ENCODE measurements at places on chromosomes 7 and 10. TPM values are rescaled to one million over a fixed set of nuclear protein-coding genes. Genes with fewer than 3 reads are reported as not detected.

The IQCE gene
- total RNA-seq: 9.4 TPM

The SYCE1 gene
- not detected for total RNA-seq

DNA sequence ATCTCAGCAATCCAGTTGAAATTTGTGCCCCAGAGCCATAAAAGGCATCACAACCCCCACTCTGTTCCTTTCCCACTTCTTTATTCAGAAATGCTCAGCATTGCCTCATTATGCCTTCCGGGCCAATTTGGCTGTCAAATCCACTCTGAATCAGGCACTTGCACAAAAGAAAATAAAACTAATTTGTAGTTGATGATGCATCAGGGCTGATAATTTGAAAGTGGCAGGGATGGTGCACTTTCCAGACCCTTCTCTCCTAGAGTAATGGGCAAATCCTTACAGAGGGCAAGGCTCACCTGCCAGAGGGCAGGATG, 147.9 kb upstream of the PDE1C start:
- DNase-seq: no peak

- DNase-seq: no peak
Measured at GRCh38 chr10:44591911-44592310, 207.0 kb upstream of the CXCL12 start.

DNA sequence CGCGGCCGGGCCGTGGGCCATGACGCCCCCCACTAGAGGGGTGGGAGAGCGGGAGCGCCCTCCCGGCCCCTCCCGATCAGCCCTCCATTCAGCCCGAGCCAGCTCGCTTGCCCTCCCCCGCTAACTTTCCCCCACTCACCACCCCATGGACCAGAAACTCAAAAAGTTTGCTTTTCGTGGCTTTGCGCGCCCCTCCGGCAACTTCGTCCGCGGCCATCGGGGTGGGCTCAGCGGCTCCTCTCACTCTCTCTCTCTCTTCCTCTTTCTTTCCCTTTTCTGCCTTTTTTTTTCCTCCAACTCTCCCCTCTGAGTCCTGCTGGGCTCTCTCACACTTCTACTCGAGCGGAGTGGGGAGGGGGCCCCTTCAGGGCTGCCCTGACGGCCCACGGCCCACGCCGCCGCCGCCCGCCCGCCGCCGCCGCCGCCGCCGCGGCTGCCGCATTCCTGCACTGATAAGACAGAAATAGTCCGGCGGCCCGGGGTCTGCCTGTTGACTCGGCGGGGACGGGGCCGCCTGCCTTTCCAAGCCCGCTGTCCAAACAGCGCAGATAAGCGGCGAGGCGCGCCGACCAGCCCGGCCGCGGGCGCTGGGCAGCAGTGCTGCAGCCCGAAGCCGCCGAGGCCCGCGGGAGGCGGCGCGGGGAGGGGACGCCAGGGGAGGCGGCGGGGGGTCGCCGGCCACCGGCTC, at the start of gene SMARCD3:
Gene SMARCD3 (minus strand): TSS at position 349 of the 688 bp plus-strand sequence. CDS start 132 bp downstream, at position 217.
- DNase-seq: peak; percentile 23

DNA sequence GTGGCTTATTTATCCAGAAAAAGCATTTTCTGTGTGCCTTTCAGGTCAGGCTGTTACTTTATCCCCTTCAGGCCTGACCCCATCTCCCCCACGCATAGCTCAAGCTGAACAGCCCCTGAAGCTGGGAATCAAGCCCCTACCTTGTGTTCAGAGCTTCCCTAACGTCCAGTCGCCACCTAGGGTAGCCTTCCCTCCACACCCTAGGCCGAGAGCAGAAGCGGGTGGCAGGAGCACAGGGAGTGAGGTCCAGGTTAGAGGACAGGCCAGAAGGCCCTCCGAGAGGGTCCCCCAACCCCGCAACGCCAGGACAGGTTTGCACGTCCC, 479 bp upstream of the SEMA4G start:
- no peak for DNase-seq

DNA sequence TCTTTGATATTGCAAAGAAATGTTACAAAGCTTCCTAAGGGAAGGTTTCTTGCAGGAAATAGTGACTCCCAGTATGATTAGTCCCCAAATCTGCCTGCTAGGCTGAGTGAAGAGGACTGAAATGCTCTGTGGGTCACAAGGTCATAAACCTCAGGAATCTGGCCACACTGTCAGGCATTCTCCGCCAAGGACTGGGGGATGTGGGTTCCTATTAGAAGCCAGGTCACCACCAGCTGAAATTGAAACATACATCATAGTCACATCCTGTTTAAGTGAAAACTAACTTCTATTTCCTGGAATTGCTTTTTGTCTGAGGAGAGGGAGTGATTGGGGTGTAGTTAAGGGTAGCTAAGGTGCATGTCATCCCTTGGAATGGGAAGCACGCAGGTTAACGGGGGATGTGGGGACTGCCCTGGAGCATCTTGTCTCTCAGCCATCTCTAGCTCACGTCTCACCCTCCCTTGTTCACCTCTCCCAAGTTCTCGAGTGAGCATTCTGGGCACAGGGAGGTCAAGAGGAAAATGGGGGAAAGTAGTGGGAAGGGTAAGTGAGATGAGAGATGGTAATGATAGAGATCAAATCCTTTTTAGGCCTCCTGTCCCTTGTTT, 12.0 kb upstream of the GSAP start:
- no peak for DNase-seq

GRCh38 chr10:69344591-69345252, 66.4 kb downstream of the HK1 start:
- no peak for DNase-seq
